ENCODE measurements at places on chromosomes 6 and 20. TPM values are rescaled to one million over a fixed set of nuclear protein-coding genes. Genes with fewer than 3 reads are reported as not detected.

DNA sequence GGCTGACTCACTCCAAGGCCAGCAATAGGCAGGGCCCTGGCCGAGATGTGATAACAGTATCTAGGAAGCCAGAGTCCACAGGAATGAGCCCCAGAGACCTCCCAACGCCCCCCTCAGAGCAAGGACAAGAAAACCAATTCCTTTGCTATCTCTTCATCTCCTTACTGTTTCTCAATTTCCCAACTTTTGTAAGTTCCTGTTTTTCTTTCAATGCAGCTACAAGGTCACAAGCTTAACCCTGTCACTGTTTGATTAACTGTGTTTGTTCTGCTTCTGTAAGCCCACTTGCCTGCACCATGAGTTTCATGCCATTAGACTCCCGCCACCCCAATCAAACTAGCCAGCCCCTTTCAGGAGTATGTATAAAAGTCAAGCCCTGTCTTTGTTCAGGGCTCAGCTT, 3.5 kb downstream of the FKBP1C start:
- no peak for DNase-seq

- DNase-seq, result no peak
Measured at GRCh38 chr20:40958598-40958997, 70.0 kb upstream of the TOP1 start.

Gene MEI4
- 0.15 TPM for polyA plus RNA-seq

DNA sequence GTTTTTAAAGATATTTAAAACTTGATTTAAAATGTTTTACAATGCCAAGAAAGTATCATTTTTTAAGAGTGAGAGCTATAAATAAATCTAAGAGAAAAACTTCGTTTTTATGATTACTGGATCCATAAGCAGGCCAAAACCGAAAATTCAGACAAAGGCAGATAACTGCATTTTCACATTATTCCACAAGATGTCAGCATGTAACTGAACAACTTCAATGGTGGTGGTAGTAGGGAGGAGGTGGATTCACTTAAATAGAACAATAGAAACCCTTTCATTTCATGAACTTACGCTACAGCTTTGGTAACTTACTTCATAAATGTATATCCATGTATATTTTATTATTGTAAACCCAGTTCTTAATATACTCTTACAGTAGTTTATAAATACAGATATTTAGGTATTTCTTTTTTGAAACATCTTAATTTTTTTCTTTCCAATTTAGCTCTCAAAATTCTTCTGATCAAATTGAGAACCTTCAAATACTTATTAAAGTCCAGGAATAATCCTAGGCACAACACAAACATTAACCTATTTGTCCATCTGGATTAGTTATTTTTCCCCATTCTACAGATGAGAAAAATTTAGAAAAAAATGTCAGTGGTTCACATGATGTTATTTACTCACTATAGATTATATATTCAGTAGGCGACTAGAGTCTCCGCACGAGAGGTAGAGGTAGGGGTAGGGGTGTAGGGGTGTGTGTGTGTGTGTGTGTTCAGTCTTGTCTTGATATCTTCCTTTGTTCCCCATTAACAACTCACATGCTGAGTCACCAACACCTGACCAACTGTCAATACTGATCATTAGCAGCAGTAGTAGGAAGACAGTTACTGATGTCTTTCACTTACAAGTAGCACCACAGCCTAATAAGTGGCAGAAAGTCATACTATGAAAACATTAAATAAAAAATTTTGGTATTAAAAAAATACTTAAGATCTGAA, 111.5 kb downstream of the ARHGAP18 start:
- DNase-seq, result peak; percentile 63

Gene TFAP2A
- polyA plus RNA-seq, result 0.17 TPM

- DNase-seq, result no peak
Measured at GRCh38 chr6:77764364-77764763, 111.5 kb downstream of the MEI4 start.

DNA sequence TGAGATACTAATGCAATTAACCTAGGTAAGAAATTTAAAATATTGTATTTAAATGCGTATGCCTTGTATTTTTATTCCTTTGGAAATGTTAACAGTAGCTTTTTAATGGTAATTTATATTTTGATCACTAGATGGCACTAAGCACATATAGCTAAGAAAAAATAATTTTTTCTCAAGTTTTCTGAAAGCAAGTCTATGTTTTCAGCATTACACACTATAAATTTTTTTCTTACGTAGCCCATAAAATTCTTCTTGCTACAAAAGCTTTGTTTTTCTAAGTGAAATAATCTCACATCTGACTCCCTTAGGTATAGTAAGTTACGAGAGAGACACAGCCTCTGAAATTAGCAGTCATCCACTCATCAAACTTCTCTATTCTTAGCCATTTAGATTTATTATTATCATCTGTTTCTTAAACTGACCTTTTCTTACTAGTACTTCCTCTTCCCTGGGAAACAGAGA, 35.7 kb downstream of the TSPYL4 start:
- DNase-seq, result no peak

GRCh38 chr20:58407201-58407873, 18.3 kb downstream of the VAPB start:
- DNase-seq, result no peak

DNA sequence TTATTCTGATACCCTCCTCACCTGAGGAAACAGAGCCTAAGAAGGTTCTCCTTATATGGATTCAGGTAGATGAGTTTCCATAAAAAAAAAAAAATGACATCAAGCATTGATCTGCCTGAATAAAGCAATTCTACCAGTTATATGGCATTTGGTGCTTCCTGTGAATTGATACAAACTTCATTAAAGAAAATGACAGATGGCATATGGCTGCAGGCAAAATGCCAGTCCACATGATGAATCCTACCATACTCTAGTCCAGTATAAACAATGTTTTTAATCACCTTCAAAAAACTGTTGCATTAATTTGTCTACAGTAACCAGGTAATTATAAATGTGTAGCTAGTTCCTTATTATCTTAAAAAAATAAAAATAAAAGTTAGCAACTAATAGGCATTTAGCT, 559.2 kb upstream of the FLRT3 start:
- DNase-seq, result no peak

DNA sequence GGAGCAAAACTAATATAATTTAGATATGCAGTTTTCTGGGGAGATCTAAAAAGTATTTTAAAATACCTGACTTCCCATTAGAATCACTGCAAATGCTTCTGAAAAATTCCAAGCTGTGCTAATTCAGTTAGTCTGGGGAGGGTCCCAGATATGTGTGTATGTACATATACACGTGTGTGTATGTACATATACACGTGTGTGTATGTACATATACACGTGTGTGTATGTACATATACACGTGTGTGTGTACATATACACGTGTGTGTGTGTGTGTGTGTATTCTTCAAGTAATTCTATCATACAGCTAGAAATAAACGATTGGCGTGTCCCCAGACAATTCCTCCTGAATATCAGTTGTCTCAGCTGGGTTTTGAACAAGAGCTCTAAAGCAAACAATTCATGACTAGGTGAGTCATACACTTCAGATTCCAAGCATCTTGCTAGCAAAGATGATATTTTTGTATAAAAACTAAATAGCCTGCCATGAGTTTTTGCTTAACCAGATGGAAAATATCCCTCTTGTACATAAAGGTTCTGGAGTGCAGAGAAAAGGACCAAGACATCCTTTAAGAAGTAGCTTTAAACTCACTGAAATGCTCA, 58.2 kb downstream of the SPACA1 start:
- DNase-seq, result no peak

GRCh38 chr6:4664911-4665310, 111.3 kb upstream of the CDYL start:
- DNase-seq, result no peak

DNA sequence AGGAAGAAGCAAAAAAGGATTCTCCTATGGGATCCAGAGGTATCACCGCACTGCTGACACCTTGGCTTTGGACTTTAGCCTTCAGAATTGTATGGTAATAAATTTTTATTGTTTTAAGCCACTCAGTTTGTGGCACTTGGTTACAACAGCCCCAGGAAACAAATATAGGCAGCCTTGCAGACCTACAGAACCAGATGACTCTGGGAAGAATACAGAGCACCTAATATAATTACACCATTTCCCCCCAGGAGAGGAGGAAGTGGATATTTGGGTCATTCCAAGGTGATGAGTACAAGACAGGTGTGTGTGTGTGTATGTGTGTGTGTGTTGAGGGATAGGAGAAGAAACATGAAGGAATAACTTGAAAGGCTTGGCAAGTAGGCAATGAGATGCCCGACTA, 84.2 kb upstream of the ENPP5 start:
- no peak for DNase-seq

Gene BEND6
- 0.84 TPM for polyA plus RNA-seq

Gene CST5
- polyA plus RNA-seq, result 0.56 TPM

- no peak for DNase-seq
Measured at GRCh38 chr6:164750128-164750527, 559.3 kb downstream of the C6orf118 start.

Gene SEL1L2
- not detected for polyA plus RNA-seq

Gene LCA5
- 6.6 TPM for polyA plus RNA-seq

DNA sequence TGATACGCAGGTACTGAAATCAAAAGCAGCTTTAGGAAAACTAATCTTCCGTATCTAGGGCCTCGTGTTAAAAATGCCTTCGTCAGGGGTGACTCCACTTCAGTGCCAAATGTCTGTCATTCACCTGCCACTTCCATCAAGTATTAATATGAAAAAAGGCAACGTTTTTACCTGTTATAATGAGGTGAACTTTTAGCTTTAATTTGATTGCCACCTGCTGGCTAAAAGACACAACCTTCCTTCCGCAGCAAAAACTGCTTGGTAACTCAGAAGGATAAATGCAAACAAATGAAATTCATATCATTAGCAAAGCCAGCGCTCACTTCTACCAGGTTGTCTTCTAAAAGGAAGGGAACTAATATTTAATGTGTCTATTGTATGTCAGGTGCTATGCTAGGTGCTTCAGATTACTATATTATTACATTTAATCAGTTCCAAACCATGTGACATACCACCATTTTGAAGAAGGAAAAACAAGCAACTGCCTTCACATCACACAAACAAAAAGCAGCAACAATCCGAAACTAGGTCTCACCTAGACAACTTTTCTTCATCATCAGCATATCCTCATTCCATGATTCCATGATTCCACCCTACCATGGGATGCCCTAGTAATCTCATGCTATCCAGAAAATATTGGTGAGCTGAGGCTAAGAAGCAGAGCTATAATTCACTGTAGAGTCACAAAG, 20.6 kb upstream of the ARHGAP18 start:
- DNase-seq, result peak; percentile 48

GRCh38 chr6:79071547-79071946, 6.5 kb downstream of the PHIP start:
- DNase-seq, result no peak

Gene MMS22L
- 4.1 TPM for polyA plus RNA-seq

GRCh38 chr20:4805663-4806449, 84.1 kb downstream of the PRND start:
- no peak for DNase-seq

DNA sequence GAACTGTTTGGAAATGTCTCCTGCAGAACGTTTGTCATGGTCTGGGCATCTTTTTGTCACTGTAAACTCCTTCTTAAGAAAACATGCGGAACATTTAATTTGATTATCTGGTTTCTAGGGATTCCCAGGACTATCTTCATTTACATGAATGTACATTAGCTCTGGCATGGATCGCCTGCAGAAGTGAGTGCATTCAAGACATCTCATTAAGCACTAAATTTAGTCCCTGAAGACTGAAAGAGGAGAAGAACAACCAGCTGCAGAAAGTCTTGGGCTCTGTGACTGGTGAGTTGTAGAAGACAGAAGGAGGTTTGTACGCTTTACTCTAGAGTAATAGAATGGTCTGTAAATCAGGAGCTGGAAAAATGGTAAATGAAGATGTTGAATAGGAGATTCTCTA, 540.7 kb downstream of the BCKDHB start:
- DNase-seq, result no peak

DNA sequence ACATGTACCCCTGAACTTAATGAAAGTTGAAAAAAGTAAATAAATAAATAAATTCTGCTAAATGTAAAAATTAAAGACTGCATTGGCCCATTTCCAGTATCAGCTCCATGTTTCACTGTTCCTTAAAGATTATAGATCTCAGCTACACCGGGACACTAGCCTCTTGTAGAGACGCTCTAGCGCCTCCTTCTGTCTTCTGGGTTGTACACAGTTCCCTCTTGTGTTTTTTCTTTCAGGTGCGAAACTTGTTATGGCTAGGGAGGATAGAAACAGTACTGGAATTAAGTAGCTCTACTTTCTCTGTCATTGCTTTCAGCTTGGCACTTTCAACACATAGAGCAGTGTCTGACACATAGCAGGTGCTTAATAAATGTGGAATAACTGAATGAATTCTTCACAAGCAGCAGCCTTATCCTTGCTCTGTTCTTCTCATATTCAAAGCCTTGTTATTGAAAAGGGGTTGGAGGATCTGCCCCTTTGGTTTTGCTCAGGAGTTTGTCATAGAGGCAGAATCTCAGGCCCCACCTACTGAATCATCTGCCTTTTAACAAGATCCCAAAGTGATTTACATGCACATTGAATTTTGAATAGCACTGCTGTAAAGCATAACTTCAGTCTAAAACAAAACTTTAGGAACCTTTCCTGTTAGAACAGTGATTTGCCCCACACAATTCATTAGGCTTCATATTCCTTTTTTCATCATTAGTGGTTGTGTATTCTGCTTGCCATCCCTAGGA, 92.3 kb downstream of the FIG4 start:
- DNase-seq, result peak; percentile 41

GRCh38 chr6:18829272-18829870, 442.2 kb downstream of the RNF144B start:
- no peak for DNase-seq

Gene AVP
- polyA plus RNA-seq, result not detected

DNA sequence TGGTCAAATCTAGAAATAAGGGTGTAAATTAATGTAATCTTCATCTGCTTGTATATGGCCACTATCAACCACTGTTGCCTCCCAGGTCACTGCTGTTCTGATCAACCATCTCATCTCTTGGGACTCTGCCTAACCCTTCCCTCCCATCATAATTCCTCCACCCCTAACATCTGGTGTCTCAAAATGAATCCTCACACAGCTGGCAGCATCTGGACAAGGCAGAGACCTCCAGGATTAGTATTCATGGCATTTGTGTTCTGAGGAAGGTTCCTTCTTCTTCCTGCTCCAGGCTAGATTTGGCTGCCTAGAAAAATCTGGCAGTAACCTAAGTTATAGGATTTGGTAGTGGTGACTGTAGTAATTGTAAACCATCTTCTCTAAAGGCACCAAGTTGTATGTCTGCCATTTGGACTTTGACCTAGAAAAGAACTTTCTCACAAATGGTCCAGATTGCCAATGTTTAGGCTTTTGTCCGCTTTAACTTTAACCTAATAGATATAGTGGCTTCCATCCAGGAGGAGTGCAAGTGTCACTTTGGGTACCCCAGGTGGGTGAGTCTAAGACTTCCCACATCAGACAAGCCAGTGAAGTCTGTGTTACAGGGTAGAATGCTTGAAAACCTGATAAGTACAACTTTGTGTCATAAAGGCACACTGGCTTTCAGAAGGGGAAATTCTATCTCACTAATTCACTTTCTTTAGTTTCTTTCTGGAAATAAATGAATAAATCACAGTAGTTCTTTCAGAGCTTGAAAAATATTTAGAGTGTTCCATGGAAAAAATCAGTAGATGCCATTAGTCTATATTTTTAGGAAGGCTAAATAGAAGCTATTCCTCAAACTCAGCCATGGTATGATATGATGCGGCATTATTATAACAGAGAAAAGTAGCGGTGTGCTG, 3.0 kb upstream of the PHACTR2 start:
- DNase-seq, result no peak

- peak; percentile 67 for DNase-seq
Measured at GRCh38 chr6:5036269-5036668, 32.4 kb upstream of the RPP40 start.
